ENCODE measurements at places on chromosomes 3 and 15.

DNA sequence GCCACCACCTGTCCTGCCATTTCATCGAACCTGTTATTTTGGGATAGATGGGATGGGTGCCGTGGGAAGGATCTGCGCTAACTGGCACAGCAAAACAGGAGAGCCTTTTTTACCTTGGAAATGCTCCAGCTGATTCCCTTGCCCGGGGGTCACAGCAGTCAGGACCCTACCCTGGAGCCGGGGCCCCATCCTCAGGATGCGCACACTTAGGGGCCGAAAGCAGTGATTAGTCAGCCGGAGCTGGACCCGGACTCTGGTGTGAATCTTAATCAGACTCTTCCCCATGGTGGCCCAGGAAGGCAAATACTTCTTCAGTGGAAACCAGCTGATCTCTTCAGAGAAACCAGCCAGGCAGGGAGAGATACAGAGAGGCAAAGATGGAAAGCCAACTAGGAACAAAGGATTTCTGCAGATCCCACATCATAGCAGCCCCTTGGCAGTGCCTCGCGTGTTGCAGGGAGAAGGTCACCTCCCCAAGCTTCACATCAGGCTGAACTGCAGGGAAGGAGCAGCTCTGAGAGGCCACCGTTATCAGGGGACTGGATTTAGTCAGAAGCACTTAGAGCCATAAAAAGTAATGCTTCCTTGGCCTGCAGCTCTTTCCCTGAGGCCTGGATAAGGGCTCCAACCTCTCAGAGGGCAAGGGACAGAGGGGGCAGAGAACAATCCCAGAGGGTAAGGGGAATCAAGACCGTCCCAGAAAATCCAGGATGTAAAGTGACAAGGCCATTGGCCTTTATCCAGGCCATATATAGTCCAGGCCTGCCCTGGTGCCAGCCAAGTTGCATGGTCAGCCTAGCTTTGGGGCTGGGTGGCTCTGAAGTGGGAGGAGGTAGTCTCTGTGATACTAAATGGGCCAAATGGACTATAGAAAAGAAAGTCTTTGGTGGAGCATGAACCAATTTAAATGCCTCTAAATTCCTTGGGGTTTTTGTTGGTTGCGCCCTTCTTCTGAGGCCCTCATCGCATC, 52.9 kb downstream of the WDR76 start:
- H3K27me3 ChIP-seq, result no peaks in the 10 kb centered on the region
- no peaks in the 10 kb centered on the region for H3K4me1 ChIP-seq
- no peak overlapping the region for H3K4me3 ChIP-seq
- no peak overlapping the region for H3K27ac ChIP-seq
- DNase-seq, result no peak

GRCh38 chr3:107013641-107014040, 363.6 kb upstream of the CCDC54 start:
- no peaks in the 10 kb centered on the region for H3K27me3 ChIP-seq
- H3K4me1 ChIP-seq, result no peaks in the 10 kb centered on the region
- no peaks in the 10 kb centered on the region for H3K36me3 ChIP-seq
- H3K27ac ChIP-seq, result no peak overlapping the region

DNA sequence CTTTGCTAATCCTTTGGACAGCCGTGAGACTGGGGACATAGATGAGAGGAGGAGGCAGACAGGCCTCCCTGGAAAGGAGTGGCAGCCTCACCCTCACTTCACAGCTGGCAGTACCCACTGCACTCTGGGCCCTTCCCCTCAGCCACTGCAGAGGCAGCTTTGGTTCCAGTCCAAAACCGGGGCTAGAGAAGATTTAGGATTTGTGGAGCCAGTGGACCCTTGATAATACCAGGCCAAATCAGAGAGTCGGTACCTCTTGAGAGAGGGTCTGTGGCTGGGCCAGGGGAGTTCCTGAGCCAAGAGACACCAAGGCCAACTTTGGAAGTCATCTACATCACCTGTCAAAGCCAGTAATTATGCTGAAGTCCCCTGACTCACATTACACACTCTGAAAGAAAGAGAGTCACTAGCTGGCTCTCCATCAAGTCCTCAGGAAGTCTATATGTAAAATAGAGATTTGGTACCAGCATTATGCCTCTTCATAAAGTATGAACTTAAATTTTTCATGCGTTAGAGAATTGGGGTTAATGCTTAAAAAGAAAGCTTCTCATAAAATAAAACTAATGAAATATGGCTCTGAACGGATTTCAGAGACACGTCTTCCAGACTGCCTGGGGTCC, 244.1 kb upstream of the SEMA6D start:
- no peak for DNase-seq
- no peak overlapping the region for H3K27ac ChIP-seq
- no peaks in the 10 kb centered on the region for H3K4me1 ChIP-seq
- H3K27me3 ChIP-seq, result no peaks in the 10 kb centered on the region
- H3K36me3 ChIP-seq, result no peaks in the 10 kb centered on the region

DNA sequence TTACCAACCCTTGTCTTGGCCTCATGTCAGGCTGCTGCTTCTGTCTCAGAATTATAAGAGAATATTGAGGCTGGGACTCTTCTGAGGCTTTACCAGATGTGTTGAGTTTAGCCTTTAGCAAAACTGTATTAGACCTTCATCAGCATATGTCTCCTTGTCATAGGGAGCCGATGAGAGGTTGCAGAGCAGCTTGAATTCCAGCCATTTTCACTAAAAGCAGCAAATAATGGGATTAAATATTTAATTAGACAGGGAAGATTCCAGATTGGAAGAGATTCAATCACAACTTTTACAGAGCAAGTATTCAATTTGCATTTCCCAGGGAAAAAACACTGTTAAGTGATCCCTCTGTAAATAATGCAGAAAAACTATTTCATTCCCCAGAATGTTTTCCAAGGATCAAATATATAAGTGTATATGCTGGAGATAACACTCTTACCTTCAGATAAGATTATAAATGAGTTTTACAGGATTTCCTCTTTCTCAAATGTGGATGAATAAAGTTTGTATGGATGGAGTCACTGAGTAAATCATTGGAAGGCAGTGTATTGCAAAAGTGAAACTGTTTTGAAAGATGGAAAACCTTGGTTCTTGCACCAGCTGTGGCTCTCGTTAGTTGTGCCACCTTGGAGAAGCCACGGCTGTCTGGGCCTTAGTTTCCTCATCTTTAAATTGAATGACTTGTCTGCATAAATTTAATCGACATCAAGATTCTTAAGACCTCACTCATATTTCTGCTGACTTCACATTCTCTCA, 466.4 kb upstream of the SGO1 start:
- no peaks in the 10 kb centered on the region for H3K27me3 ChIP-seq
- no peak overlapping the region for H3K27ac ChIP-seq

DNA sequence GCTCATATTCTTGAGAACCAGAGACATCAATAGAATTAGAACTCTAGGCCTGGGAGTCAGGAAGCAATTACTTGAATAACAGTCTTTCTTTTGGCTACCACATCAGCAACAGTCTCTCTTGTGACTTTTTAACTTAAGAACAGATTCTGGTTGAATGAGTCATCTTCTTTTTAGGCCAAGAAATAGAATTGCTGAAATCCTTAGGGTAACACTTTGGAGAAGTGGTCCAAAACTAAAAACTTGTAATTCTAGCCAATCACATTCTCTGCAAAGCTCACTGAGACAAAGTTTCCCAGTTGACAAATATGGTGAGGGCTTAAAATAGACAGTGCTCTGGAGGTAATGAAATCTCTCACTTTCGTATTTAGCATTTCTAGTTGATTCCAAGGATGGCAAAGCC, 238.0 kb downstream of the SHOX2 start:
- no peak overlapping the region for H3K4me3 ChIP-seq
- H3K36me3 ChIP-seq, result no peaks in the 10 kb centered on the region
- no peak for DNase-seq

- no peak for DNase-seq
- H3K27me3 ChIP-seq, result no peaks in the 10 kb centered on the region
- no peak overlapping the region for H3K4me3 ChIP-seq
- no peak overlapping the region for H3K27ac ChIP-seq
These were observed 367.1 kb downstream of the EPHA3 start for GRCh38 chr3:89474333-89475130.

DNA sequence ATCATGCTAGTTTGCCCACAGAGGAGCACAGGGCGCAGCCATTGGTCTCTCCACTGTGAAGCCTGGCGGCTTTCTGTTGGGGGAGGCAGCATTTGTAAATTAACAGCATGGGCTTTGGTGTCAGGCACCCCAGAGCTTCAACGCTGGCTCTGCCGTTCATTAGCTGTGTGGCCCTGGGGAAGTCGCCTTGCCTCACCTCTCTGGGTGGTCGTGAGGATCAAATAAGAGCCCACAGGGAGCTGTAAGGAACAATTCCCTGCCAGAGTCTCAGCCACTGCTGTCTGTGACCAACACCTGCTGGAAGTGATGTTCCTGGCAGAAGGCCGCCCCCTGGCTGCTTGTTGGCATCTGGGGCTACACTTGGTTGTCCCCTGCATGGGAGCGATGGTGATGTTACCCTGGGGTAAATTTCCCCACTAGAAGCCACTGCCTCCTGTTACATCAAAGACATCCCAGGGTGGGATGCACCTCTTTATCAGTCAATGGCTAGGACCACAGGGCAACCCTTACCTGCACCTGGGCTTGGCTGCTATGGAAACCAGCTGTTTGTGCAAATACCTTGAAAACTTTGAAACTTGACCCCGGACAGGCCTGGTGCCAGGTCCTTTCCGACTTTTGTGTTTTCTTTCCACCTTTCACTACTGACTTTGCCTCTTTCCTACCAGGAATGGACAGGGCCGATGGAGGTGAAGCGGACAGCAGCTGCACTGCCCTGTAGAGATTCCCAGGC, 36.9 kb downstream of the DNASE1L3 start:
- no peak overlapping the region for H3K4me3 ChIP-seq
- H3K4me1 ChIP-seq, result peaks cover 9% of the 10 kb centered on the region

DNA sequence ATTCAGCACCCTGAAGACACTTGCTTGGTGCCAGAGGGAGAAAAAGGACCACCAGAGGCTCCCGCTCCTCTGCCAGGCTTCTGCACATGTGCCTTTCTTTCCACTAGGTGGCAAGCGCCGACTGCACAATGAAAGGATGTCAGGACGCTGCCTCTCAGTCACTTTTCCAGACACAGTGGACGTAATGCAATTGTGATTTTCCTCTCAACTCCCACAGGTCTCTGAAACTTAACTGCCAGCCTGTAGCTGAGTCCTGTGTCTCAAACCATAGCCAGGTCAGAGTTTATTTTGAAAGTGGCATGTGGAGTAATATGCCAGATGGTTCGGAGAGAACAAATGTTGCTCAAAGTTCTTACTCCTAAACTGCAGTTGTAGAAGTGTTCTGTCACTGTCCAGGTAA, 162.9 kb downstream of the ITPR1 start:
- no peaks in the 10 kb centered on the region for H3K4me1 ChIP-seq
- DNase-seq, result no peak
- peaks cover 29% of the 10 kb centered on the region for H3K36me3 ChIP-seq
- H3K27me3 ChIP-seq, result no peaks in the 10 kb centered on the region

GRCh38 chr3:177169936-177170722, 27.2 kb downstream of the TBL1XR1 start:
- peaks cover 58% of the 10 kb centered on the region for H3K4me1 ChIP-seq
- DNase-seq, result no peak
- H3K36me3 ChIP-seq, result peaks cover 9% of the 10 kb centered on the region
- H3K4me3 ChIP-seq, result peak overlapping the region; percentile 9
- no peaks in the 10 kb centered on the region for H3K27me3 ChIP-seq
- peak overlapping the region; percentile 67 for H3K27ac ChIP-seq

- H3K4me3 ChIP-seq, result no peak overlapping the region
- peaks cover 46% of the 10 kb centered on the region for H3K36me3 ChIP-seq
- peaks cover 7% of the 10 kb centered on the region for H3K4me1 ChIP-seq
- no peak for DNase-seq
- H3K27me3 ChIP-seq, result no peaks in the 10 kb centered on the region
These were observed 59.2 kb downstream of the TMOD3 start for GRCh38 chr15:51888593-51889195.

DNA sequence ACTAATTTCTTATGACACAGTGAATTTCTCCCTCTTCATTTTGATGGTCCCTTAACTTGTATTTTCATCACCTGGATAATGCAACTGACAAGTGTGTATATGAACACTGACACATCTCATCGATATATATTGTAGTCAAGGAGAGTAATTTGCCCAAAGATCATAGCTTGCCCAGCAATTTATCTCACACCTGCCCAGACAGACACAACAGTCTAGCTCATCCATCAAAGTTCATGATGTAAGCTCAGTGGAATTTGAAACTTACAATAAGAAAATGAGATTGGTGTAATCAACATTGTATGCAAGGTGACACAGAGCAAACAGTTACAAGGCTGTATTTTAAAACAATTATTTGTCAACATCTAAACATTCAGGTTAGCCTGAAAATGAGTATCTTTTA, 805.8 kb downstream of the NAALADL2 start:
- no peak overlapping the region for H3K4me3 ChIP-seq
- H3K27ac ChIP-seq, result no peak overlapping the region
- no peaks in the 10 kb centered on the region for H3K4me1 ChIP-seq
- no peaks in the 10 kb centered on the region for H3K36me3 ChIP-seq
- no peak for DNase-seq

- H3K27me3 ChIP-seq, result no peaks in the 10 kb centered on the region
- H3K4me3 ChIP-seq, result no peak overlapping the region
- H3K27ac ChIP-seq, result no peak overlapping the region
- no peak for DNase-seq
These were observed 151.3 kb upstream of the SLITRK3 start for GRCh38 chr3:165347526-165347925.

DNA sequence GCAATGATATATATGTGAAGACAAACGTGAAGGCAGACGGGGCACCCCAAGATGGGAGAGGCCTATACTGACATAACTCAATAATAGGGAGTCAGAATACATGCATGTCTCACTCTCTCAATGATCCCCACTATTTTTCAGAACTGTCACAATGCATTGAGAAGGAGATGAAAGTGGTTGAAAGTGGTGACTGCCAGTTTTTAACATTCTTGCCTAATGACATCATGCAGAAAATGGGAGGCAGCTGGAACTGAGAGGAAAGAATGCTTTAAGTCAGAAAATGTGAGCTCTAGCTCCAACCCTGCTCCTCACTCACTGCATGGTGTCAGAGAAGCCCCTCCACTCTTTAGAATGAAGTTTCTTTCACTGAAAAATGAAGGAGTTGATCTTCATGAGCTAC, 55.3 kb upstream of the P2RY1 start:
- H3K4me3 ChIP-seq, result no peak overlapping the region
- no peaks in the 10 kb centered on the region for H3K36me3 ChIP-seq
- no peaks in the 10 kb centered on the region for H3K4me1 ChIP-seq
- H3K27me3 ChIP-seq, result no peaks in the 10 kb centered on the region

GRCh38 chr15:78396976-78397375, 41.0 kb upstream of the IREB2 start:
- H3K27me3 ChIP-seq, result peaks cover 28% of the 10 kb centered on the region
- no peak for DNase-seq
- H3K27ac ChIP-seq, result no peak overlapping the region
- no peak overlapping the region for H3K4me3 ChIP-seq

GRCh38 chr15:89218531-89218930, 2.8 kb downstream of the RLBP1 start:
- peaks cover 57% of the 10 kb centered on the region for H3K27me3 ChIP-seq
- DNase-seq, result no peak
- H3K4me1 ChIP-seq, result no peaks in the 10 kb centered on the region
- no peak overlapping the region for H3K4me3 ChIP-seq
- H3K27ac ChIP-seq, result no peak overlapping the region
- peaks cover 5% of the 10 kb centered on the region for H3K36me3 ChIP-seq

GRCh38 chr3:115913069-115913686, 289.9 kb downstream of the GAP43 start:
- H3K4me1 ChIP-seq, result no peaks in the 10 kb centered on the region
- DNase-seq, result no peak
- no peak overlapping the region for H3K27ac ChIP-seq
- no peak overlapping the region for H3K4me3 ChIP-seq

- H3K36me3 ChIP-seq, result peaks cover 18% of the 10 kb centered on the region
- no peaks in the 10 kb centered on the region for H3K27me3 ChIP-seq
- H3K4me1 ChIP-seq, result no peaks in the 10 kb centered on the region
- no peak for DNase-seq
- no peak overlapping the region for H3K27ac ChIP-seq
These were observed 215.6 kb downstream of the CBLB start for GRCh38 chr3:105653166-105653565.

Data from effector memory CD8-positive, alpha-beta T cell (primary cell).